ENCODE measurements at places on chromosomes 6 and 20. TPM values are rescaled to one million over a fixed set of nuclear protein-coding genes. Genes with fewer than 3 reads are reported as not detected.

- DNase-seq, result no peak
Observed at GRCh38 chr6:36779227-36779626, 60.0 kb downstream of the CPNE5 start.

GRCh38 chr6:91659891-91660290 is 1073.0 kb upstream of the MAP3K7 start:
- peak; percentile 76 for DNase-seq

- DNase-seq, result no peak
Observed at GRCh38 chr20:11808841-11809240, 108.9 kb upstream of the BTBD3 start.

GRCh38 chr20:2224368-2224639 is 71.5 kb upstream of the TGM3 start:
- peak; percentile 28 for DNase-seq

The COL20A1 gene
- 2.0 TPM for total RNA-seq

GRCh38 chr6:167209577-167209975 is 51.8 kb upstream of the GPR31 start:
- no peak for DNase-seq

DNA sequence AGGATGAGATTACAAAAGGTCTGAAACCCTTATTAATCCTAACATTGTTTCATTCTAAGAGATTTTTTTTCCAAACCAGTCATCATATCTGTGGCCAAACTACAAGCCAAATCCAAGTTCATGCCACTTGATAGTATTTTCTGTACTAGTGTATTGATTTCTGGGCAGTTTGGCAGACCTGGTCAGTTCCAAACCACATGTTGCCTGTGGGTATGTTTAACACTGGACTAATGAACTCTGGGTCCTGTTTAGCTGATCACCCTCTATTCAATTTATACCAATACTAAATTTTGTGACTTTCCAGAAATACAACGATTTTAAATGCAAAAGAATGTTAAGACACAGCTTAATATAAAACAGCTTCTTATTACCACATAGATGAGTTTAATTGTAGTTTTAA is 24.0 kb downstream of the TBX18 start:
- no peak for DNase-seq

GRCh38 chr6:31210123-31210522 is 39.6 kb upstream of the POU5F1 start:
- no peak for DNase-seq

DNA sequence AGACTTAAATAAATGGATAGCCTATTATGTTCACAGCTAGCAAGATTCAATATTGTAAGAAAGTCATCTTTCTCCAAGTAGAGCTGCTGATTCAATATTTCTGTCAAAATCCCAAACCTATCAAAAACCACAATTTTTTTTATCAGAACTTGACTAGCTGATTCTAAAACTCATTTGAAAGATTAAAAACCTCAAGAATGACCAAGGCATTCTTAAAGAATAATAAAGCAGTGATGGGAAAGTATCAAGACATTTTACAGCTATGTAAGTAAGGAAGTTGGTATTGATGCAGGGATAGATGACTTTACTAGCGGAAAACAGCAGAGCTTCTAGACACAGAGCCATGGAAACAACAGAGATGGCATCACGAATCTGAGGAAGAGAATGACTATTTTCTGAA is 64.7 kb downstream of the SAMD3 start:
- no peak for DNase-seq

GRCh38 chr20:13340088-13340487 is 119.0 kb downstream of the ISM1 start:
- no peak for DNase-seq

DNA sequence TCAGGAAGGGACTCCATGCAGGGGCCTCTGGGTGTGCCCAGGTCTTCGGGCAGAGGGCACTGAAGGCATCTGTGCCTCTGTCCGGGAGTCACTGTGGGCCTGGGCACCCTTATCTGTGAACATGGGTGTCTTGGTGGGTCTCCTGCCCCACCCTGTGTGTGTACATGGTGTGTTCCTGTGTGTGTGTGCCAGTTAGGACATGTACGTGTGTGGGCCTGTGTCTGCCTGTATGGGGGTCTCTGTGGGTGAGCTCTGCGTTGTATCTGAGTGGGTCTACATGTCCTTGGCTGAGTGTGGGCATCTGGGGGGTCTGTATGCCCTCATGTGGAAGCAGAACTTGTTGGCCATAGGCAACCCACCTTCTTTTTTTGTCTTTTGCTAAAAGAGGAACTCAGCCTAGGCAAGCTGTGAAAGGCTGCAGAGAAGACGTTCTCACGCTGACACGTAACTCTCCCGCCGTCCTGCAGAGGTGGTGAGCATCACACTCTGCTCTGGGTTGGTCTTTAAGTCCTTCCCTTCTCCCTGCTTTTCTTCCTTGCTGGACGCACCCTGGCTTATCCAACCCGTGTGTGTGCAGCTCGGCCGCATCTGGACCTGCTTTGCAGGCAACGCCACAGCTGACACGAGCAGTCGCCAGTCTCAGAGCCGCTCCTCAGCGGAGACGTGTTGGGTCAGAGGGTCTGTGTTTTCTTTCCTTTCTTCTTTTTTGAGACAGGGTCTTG is 532 bp upstream of the NPBWR2 start:
- DNase-seq, result no peak

GRCh38 chr20:62929051-62929538 is 2.8 kb upstream of the DIDO1 start:
- DNase-seq, result peak; percentile 40

The PBOV1 gene
- not detected for total RNA-seq

GRCh38 chr6:36544228-36544627 is 3.1 kb downstream of the STK38 start:
- peak; percentile 73 for DNase-seq

DNA sequence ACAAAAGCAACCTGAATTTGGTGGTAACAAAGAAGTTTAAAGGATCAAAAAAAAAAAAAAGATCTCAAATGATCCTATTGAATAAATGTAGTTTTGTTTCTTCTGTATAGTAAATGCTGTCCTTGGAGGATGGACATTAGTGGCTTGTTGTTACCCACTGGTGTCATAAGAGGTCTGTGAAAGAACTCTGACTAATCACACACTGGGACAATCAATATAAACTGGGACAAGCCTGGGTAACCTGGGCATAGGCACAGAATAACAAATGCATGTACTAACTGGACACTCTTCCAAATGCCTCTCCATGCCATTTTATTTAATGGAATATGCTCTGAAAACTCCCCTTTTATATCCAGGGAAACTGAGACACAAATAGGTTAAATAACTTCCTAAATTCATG is 241.4 kb downstream of the DOK5 start:
- DNase-seq, result no peak

The PRR18 gene
- total RNA-seq, result 0.20 TPM

The SPATS1 gene
- not detected for total RNA-seq

DNA sequence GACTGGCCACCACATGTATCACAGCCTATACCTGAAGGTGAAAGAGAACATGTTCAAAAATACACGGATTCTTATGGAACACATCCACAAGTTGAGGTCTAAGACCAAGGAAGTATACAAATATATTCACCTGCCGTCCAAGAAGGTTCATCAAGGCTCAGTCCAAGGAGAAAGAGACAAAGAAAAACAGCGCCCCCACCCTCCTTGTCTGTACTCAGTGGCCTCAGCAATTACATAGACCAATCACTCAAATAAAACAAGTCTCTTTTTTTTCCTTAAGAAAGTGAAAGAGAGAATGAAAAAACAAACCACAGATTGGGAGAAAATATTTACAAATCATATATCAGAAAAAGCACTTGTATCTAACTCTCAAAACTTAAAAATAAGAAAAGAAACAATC is 19.5 kb downstream of the CPXM1 start:
- DNase-seq, result no peak

DNA sequence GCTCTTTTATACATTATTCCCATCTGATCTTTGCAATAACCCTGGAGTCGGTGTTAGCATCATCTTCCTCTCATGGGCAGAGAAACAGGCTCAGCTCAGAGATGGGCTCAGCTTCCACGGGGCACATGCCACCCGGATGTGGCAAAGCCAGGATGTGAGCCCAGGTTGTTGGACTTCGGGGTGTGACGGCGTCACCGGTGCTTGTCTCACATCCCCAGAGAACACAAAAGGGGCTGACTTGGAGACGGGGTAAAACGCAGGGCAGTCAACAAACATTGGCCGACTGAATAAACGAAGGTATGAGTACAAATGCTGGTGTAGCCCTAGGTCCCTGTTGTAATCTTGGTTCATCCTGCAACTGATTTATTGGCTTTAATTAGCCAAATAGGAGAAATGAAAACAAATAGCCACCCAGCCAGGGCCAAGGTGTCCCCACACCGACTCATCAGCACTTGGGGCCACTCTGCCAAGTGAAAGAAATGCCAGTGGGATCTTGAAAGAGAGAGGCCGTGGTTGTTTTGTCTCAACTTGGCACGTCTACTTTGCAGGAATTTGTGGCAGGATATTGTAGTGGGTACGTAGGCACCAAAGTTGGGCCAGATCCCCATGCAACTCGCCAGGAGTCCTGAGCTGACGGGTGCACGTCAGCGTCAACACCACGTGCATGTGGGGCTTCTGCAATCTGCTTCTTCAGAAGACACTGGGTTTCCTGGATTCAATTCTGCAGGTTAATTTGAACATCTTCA is 42.8 kb downstream of the APCDD1L start:
- no peak for DNase-seq

- no peak for DNase-seq
Observed at GRCh38 chr6:148590883-148591282, 155.9 kb upstream of the UST start.

GRCh38 chr6:33894438-33894837 is 90.6 kb upstream of the MLN start:
- no peak for DNase-seq

The OR2J3 gene
- not detected for total RNA-seq

DNA sequence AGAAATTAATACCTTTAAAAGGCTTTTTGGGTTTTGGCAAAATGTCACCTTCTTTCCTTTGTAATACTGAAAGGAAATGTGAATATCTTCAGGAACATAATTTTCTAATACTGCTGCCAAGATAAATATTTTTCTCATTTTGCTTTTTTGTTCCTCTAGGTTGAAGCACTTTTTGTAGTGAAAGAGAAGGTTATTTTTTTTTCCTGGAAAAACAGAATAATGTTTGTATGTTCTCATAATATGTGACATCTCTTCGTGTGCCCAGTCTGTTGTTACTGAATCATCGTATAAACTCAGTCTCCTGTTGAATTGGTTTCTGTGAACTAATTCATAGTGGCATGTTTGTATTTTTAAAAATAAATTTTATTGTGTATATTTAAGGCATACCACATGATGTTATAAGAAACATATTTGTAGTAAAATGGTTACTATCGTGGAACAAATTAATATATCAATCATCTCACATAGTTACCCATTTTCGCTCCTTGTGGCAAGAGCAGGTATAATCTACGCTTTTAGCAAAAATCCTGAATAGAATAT is 74.4 kb downstream of the SH3BGRL2 start:
- no peak for DNase-seq

GRCh38 chr6:44549516-44549915 is 162.0 kb downstream of the CDC5L start:
- no peak for DNase-seq

- no peak for DNase-seq
Observed at GRCh38 chr6:43207286-43207685, 22.0 kb downstream of the DNPH1 start.

The CTCFL gene
- 0.10 TPM for total RNA-seq

- peak; percentile 32 for DNase-seq
Observed at GRCh38 chr6:80769106-80769505, 662.6 kb downstream of the BCKDHB start.

The NUDT3 gene
- 21.3 TPM for total RNA-seq

DNA sequence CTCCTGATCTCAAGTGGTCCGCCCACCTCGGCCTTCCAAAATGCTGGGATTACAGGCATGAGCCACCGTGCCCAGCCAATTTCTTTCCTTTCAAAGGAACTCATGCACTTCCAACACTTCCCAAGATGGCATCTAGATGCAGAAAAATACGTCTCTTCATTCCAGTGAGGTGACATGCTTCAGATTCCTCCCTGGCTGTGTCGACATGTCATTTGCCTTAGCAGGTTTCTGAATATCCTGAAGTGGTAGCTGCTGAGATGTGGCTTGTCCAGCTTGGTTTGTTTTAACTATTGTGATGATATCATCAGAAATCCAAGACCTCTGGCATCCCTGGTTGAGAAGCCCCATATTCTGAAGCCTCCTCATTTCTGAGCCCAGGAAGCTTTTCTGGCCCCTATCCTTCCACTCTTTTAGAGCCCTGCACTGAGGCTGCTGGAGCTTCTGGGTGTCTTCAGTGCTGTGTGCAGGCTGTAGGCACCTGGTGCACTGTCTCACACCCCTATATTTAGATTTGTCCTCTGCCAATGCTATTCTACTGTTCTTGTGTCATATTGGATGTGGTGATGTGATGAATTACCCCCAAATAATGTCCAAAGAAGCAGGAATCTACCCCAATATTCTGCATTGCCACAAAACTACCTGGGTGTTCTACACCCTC is 73.3 kb upstream of the E2F3 start:
- DNase-seq, result no peak

DNA sequence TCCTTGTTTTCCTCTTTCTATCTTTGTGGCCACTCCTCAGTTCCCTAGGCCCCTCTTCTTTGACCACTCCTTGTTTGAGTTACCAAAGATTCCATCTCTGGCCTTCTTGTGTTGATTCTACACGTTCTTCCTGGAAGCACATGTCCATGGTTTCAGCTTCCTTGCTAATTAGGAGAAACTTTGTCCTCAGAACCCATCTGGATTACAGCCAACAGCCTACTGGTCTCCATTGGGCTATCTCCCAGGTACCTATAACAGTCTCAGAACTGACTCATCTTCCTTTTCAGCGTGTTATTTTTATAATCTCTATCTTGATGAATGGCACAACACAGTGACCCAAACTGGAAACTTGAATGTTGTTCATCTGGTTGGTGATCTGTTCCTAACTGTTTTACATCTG is 17.5 kb downstream of the PTPRA start:
- no peak for DNase-seq

The AK9 gene
- 5.8 TPM for total RNA-seq

GRCh38 chr6:152229330-152229729 is 407.8 kb downstream of the SYNE1 start:
- no peak for DNase-seq

GRCh38 chr6:144119376-144119775 is 24.0 kb upstream of the SF3B5 start:
- no peak for DNase-seq

- DNase-seq, result no peak
Observed at GRCh38 chr6:136701045-136701444, 91.2 kb downstream of the MAP3K5 start.
